ENCODE measurements at places on chromosomes 6 and 20. TPM values are rescaled to one million over a fixed set of nuclear protein-coding genes. Genes with fewer than 3 reads are reported as not detected.

The CDYL gene
- total RNA-seq: 27.8 TPM

The HTR1B gene
- 2.4 TPM for total RNA-seq

The PM20D2 gene
- total RNA-seq: 3.7 TPM

The PFDN4 gene
- total RNA-seq: 80.9 TPM

The DNAH8 gene
- not detected for total RNA-seq

The VSX1 gene
- total RNA-seq: not detected

The SMLR1 gene
- not detected for total RNA-seq

The TJAP1 gene
- total RNA-seq: 4.6 TPM

The KIF25 gene
- under 0.01 TPM for total RNA-seq

The EPHA7 gene
- under 0.01 TPM for total RNA-seq

The SNAP25 gene
- total RNA-seq: 0.22 TPM

The LY6G5C gene
- total RNA-seq: 1.7 TPM

The TBXT gene
- not detected for total RNA-seq

The OR2B6 gene
- total RNA-seq: not detected

The OR2H1 gene
- total RNA-seq: not detected

The HLA-DRA gene
- not detected for total RNA-seq

The ADAM33 gene
- not detected for total RNA-seq

The MYLK4 gene
- total RNA-seq: 0.40 TPM

The TNFAIP3 gene
- 2.2 TPM for total RNA-seq

The TNF gene
- total RNA-seq: not detected

The CLPSL1 gene
- total RNA-seq: not detected

The HLA-G gene
- not detected for total RNA-seq

The JPH2 gene
- total RNA-seq: under 0.01 TPM

The PPP1R16B gene
- total RNA-seq: 163 TPM

The NKX2-4 gene
- total RNA-seq: not detected

The BPIFB1 gene
- not detected for total RNA-seq

The BPIFB2 gene
- total RNA-seq: not detected

The COL9A1 gene
- not detected for total RNA-seq

The SPINT4 gene
- not detected for total RNA-seq

The THBD gene
- 9.2 TPM for total RNA-seq

The DEFB124 gene
- total RNA-seq: not detected

The TRIM31 gene
- not detected for total RNA-seq

The KCNG1 gene
- 2.4 TPM for total RNA-seq

The PKIB gene
- total RNA-seq: not detected

The CDH4 gene
- total RNA-seq: under 0.01 TPM

The NCOA7 gene
- 23.8 TPM for total RNA-seq

The CNBD2 gene
- total RNA-seq: 3.3 TPM

The HFE gene
- 1.7 TPM for total RNA-seq

The OR12D3 gene
- not detected for total RNA-seq

The RIPPLY2 gene
- total RNA-seq: 0.40 TPM

The RALY gene
- 61.7 TPM for total RNA-seq

The IFNGR1 gene
- total RNA-seq: 49.7 TPM

The MDFI gene
- 44.0 TPM for total RNA-seq

The CCN6 gene
- not detected for total RNA-seq

The MYCT1 gene
- total RNA-seq: 256 TPM

The BPI gene
- not detected for total RNA-seq

The FOXC1 gene
- total RNA-seq: 5.8 TPM

The EBF4 gene
- 3.8 TPM for total RNA-seq

The PSORS1C1 gene
- 6.7 TPM for total RNA-seq

The BTNL2 gene
- not detected for total RNA-seq

The SIRPB1 gene
- 0.22 TPM for total RNA-seq

All from lung microvascular endothelial cell (primary cell).